ENCODE measurements at places on chromosomes 3 and 15. TPM values are rescaled to one million over a fixed set of nuclear protein-coding genes. Genes with fewer than 3 reads are reported as not detected.

The ROBO1 gene
- total RNA-seq, result 3.2 TPM

The ANKRD63 gene
- 0.25 TPM for total RNA-seq

The CEMIP gene
- 0.24 TPM for total RNA-seq

- DNase-seq, result no peak
Measured at GRCh38 chr15:78492872-78493271, 14.5 kb upstream of the HYKK start.

DNA sequence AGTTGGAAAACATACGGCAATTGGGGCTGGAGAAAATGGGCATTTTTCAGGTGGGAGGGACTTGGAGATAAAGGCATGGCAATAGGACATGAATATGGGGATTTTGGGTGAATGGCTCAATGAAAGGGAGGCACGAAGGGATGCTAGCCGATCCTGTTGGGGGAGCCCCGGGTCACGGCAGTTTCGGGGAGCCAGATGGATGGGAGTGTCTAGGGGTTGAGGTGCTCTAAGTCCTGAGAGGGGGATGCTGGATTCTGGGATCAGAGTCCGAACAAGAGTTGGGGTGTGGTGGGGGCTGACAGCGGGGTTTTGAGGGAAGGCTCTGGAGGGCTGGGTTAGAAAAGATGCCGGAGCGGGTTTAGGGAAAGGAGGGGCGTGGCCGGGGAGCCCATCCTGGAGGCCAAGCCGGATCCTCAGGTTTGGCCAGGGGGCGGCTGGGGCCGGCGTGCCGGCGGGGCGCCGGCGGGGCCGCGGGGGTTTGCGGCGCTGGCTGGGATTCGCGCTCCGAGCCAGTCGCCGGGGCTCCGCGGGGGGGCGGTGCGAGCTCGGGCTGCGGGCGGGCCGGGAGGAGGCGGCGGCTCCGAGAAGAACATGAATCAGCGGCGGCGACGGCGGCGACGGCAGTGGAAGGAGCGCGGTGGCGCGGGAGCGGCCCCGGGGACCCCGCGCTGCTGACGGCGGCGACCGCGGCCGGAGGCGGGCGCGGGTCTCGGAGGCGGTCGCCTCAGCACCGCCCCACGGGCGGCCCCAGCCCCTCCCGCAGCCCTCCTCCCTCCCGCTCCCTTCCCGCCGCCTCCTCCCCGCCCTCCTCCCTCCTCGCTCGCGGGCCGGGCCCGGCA lies at the start of gene TYRO3:
Gene TYRO3, plus strand, starts transcription at position 813 of the 839 bp plus-strand sequence. CDS start 46 bp downstream, outside the sequence.
- DNase-seq, result peak; percentile 74

- DNase-seq, result no peak
Measured at GRCh38 chr3:116254541-116254940, 190.7 kb downstream of the LSAMP start.

DNA sequence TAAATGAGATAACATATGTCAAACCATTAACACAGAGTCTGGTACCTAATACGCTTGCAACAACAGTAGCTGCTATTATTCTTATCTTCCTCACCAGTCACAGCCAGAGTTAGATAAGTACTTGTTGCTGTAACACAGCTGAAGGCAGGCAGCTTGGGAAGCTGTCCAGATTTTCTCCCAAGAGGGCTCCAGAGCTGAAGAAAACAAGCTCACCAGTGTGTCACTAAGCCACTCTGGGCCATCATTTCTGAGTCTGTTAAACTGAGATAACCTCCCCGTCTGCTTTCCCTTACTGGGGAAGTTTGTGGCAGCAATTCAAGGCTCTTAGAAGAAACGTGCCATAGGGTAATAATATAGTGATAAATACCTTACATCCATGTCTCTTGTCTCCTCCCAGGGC lies 226.3 kb downstream of the TAFA4 start:
- no peak for DNase-seq

DNA sequence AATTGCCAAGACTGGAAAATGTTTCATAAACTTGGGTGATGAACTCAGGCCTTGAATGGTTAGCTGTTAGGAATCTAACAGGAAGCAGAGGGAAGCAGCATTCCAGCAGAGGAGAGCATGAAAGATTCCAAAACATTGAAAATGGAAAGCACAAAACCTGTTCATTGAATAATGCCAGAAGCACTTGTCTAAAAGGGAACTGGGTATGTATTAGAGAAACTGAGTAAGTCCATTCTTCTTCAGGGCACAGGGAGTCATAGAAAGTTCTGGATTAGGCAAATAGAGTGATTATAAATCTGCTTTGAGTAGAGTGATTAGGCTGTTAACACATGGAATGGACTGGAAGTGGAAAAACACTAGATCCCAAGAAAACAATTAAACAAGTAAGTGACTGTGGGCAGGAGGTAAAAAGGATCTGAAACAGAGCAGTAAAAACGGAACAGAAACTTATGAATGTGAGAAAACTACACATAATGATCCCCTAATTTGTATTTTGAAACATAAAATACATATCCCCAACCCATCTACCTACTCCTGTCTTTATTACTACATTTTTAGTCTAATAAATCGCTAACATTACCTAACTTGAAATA lies 343.4 kb downstream of the TBC1D5 start:
- DNase-seq, result peak; percentile 62

- peak; percentile 74 for DNase-seq
Measured at GRCh38 chr3:57397175-57398026, 104.9 kb upstream of the ASB14 start.

All from B cell (primary cell).